ENCODE measurements at places on chromosomes 1 and 21. TPM values are rescaled to one million over a fixed set of nuclear protein-coding genes. Genes with fewer than 3 reads are reported as not detected.

TNFRSF1B gene
- total RNA-seq, result 142 TPM

- no peak overlapping the region for H3K27ac ChIP-seq
- no peaks in the 10 kb centered on the region for H3K4me1 ChIP-seq
- no peak overlapping the region for H3K4me3 ChIP-seq
- no peaks in the 10 kb centered on the region for H3K27me3 ChIP-seq
- DNase-seq, result no peak
Observed at GRCh38 chr21:23099185-23099584, 2101.0 kb downstream of the NCAM2 start.

DNA sequence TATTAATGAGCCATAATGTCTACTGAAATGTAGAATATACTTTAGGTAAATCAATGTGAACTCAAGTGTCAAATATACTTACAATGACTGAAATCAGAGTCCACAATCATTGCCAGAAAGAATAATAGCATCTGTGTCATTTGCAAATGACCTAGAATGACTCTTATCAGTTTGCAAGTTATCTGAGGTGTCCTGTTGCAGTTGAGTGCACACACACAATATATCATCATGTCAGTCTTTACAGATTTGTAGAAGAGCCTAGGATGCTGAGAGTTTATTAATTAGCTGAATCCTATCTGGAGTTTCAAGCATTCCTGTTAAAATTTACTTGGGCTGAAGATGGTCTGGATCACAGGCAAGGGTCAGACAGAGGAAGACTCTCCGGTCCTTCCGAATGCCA lies 324.0 kb upstream of the GREM2 start:
- H3K4me3 ChIP-seq, result no peak overlapping the region
- no peak overlapping the region for H3K27ac ChIP-seq
- peaks cover 1% of the 10 kb centered on the region for H3K27me3 ChIP-seq
- H3K4me1 ChIP-seq, result no peaks in the 10 kb centered on the region

DNA sequence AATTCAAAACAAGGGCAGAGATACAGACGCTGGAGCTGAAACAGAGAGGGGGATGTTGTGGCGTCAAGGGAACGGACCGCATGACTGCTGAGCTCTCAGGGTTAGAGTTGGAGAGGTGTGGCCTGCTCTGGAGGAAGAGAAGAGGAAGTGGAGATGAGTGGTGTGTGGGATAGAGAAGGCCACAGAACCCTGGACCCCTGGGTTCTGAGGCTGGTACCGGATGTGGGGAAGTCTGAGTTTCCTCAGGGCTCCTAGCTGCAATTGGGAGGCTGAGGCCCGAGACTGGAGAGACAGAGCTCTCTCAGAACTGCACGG lies 1.8 kb downstream of the BCAN start:
- no peak overlapping the region for H3K27ac ChIP-seq
- DNase-seq, result no peak
- peaks cover 12% of the 10 kb centered on the region for H3K4me1 ChIP-seq
- peaks cover 18% of the 10 kb centered on the region for H3K36me3 ChIP-seq
- H3K27me3 ChIP-seq, result peaks cover 22% of the 10 kb centered on the region
- peak overlapping the region; percentile 29 for H3K4me3 ChIP-seq

GJA4 gene
- 347 TPM for total RNA-seq

GRCh38 chr1:92486251-92487077 lies at the start of gene GFI1:
TSS of gene GFI1 (minus strand) at chr1:92486925. CDS start at chr1:92483487, 3,438 bp downstream.
- H3K36me3 ChIP-seq, result peaks cover 4% of the 10 kb centered on the region
- H3K27me3 ChIP-seq, result peaks cover 27% of the 10 kb centered on the region
- H3K4me3 ChIP-seq, result peak within 1 kb of the TSS; percentile 87
- peaks cover 21% of the 10 kb centered on the region for H3K4me1 ChIP-seq
- DNase-seq, result peak; percentile 55

DNA sequence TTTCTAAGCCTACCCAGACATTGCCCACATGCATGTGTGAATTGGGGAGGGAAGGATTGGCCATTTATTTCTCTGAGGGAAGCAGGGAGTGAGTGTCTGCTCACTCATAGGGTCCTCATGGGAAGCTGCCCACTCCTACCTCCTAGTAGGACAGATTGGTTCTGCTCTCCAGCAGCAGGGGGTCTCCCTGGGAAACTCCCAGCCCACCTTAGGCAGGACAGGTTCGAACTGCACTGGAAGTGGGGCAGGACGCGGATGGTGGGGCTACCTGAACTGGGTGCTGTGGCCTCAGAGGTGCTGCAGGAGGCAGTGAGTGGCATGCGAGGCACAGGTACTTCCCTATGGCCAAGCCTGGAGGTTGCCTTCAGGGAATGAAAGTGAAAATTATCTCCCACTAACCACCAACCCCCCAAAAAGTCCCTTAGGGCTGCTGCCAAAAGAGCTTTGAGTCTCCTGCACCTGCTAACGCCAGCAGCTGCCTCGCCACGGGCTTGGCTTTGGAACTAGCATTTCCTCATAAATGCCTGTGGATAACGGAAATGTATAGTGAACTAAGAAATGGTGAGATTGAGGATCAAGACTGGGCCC lies 157.0 kb upstream of the COA6 start:
- DNase-seq, result no peak
- peaks cover 5% of the 10 kb centered on the region for H3K27me3 ChIP-seq
- H3K27ac ChIP-seq, result no peak overlapping the region
- H3K4me1 ChIP-seq, result peaks cover 10% of the 10 kb centered on the region
- H3K4me3 ChIP-seq, result no peak overlapping the region

- no peak overlapping the region for H3K4me3 ChIP-seq
- peaks cover 1% of the 10 kb centered on the region for H3K27me3 ChIP-seq
Observed at GRCh38 chr1:172279939-172280636, 140.4 kb upstream of the C1orf105 start.

DNA sequence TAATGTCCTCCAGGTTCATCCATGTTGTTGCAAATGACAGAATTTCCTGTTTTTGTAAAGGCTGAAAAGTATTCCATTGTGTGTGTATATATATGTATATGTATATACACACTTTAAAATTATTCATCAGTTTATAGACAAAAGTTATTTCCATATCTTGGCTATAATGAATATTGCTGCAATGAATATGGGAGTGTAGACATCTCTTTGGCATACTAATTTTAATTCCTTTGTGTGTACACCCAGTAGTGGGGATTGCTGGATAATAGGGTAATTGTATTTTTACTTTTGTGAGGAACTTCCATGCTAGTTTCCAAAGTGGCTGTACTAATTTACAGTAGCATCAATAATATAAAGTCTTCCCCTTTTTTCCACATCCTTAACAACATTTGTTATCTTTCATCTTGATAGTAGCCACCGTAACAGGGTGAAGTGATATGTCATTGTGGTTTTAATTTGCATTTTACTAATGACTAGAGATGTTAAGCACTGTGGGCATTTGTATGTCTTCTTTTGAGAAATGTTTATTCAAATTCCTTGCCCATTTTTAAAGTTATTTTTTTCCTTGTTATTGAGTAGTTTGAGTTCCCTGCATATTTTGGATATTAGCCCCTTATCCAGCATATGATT lies 243.0 kb downstream of the PDE4B start:
- no peak overlapping the region for H3K27ac ChIP-seq
- peaks cover 2% of the 10 kb centered on the region for H3K27me3 ChIP-seq
- H3K4me1 ChIP-seq, result peaks cover 5% of the 10 kb centered on the region
- DNase-seq, result no peak

GRCh38 chr21:36966821-36967768 lies 626 bp upstream of the HLCS start:
- peak overlapping the region; percentile 85 for H3K4me3 ChIP-seq
- peaks cover 6% of the 10 kb centered on the region for H3K27me3 ChIP-seq
- H3K36me3 ChIP-seq, result peaks cover 7% of the 10 kb centered on the region
- H3K4me1 ChIP-seq, result peaks cover 35% of the 10 kb centered on the region

DNA sequence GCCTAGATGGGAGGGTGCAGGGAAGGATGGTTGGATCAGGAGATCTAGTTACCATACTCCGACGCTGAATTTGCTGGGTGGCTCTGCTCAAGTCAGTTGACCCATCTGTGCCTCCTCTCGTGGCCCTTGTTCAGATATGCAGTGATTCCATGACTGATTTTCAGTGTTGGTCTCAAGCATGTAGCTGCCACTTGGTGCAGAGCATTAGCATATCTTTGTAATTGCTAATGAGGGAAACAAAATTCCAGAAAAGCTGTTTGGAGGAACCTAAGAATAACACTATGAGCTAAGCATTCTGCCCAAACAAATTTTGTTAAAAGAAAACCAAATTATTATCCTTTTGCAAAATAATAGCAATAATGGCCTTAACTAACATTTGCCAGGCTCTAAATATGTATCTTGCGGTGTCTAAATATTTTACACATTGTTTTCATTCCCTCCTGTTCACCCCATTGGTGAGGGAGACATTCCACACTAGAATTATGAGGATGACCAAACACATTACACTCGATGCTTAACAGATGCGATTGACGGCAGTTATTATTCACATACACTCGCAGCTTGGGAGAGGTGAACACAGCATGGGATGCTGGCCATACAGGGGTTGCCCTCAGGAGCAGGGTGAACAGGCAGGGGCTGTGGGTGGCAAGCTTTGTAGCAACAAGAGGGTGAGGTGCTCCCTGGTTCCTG lies 69.1 kb downstream of the KCNJ15 start:
- no peak overlapping the region for H3K27ac ChIP-seq
- no peaks in the 10 kb centered on the region for H3K36me3 ChIP-seq
- no peak overlapping the region for H3K4me3 ChIP-seq
- no peaks in the 10 kb centered on the region for H3K27me3 ChIP-seq
- DNase-seq, result no peak

DNA sequence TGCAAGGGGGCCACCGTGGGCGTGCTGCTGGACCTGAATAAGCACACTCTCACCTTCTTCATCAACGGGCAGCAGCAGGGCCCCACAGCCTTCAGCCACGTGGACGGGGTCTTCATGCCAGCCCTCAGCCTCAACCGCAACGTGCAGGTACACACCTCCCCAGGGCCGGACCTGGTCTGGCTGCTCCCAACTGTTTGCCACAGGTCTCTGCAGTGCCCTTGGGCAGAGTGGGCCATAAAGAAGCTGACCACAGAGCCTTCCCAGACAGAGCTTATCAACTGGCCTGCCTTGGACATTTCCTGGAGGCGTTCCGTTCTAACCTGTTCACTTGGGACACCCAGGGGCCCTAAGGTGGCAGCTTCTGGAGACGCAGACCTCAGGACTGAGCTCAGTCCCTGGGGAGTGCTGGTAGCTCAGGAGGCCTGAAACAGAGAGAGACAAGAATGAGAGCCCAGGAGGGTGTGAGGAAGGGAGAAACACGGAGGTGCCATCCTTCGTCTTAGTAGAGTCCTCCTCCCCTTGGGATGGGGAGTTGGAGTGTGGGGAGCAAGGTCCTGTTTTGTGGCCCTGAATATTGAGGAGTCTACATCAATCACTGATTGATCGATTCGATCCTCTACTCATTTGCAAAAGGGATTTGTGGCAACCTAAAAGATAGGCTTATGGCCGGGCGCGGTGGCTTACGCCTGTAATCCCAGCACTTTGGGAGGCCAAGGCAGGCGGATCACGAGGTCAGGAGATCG lies 27.0 kb upstream of the GNPAT start:
- H3K36me3 ChIP-seq, result no peaks in the 10 kb centered on the region
- H3K4me1 ChIP-seq, result no peaks in the 10 kb centered on the region
- peaks cover 2% of the 10 kb centered on the region for H3K27me3 ChIP-seq
- H3K4me3 ChIP-seq, result no peak overlapping the region
- no peak for DNase-seq
- H3K27ac ChIP-seq, result no peak overlapping the region

GRCh38 chr1:232390590-232390989 lies 239.3 kb downstream of the SIPA1L2 start:
- H3K4me3 ChIP-seq, result no peak overlapping the region
- no peaks in the 10 kb centered on the region for H3K36me3 ChIP-seq

DNA sequence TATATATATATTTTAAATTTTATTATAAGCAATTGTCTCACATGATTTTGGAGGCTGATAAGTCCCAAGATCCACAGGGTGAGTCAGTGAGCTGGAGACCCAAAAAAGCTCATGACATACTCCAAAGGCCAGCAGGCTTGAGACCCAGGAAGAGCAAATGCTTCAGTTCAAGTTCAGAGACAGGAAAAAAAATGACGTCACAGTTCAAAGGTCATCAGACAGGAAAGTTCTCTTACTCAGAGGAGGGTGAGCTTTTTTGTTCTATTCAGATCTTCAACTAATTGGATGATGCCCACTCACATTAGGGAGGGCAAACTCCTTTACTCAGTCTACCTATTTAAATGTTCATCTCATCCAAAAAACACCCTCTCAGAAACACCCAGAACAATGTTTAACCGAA lies 18.2 kb downstream of the RXRG start:
- H3K27ac ChIP-seq, result no peak overlapping the region
- no peak overlapping the region for H3K4me3 ChIP-seq
- H3K27me3 ChIP-seq, result peaks cover 6% of the 10 kb centered on the region
- H3K4me1 ChIP-seq, result peaks cover 7% of the 10 kb centered on the region
- DNase-seq, result no peak

GRCh38 chr1:1435106-1435903 lies at the start of gene VWA1:
TSS of gene VWA1 (plus strand) at chr1:1435690. CDS start at chr1:1435749, 59 bp downstream.
- DNase-seq, result peak; percentile 75
- H3K27me3 ChIP-seq, result peaks cover 2% of the 10 kb centered on the region

- no peak for DNase-seq
- H3K36me3 ChIP-seq, result peaks cover 11% of the 10 kb centered on the region
- H3K4me3 ChIP-seq, result peak overlapping the region; percentile 100
- H3K27ac ChIP-seq, result peak overlapping the region; percentile 100
- H3K4me1 ChIP-seq, result peaks cover 13% of the 10 kb centered on the region
- H3K27me3 ChIP-seq, result no peaks in the 10 kb centered on the region
Observed at GRCh38 chr1:150321826-150322166, 463 bp downstream of the PRPF3 start.

DNA sequence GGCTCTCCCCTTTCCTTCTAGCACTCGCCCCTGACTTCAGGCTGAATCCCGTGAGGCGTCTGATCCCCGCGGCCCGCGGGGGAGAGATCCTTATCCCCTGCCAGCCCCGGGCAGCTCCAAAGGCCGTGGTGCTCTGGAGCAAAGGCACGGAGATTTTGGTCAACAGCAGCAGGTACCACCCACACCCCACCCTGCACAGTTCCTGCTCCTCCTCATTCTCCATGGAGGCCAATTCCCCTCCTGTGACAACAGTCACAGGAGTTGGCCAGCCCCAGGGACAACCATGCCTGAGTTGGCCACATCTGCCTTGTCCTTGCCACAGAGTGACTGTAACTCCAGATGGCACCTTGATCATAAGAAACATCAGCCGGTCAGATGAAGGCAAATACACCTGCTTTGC lies 20.0 kb downstream of the TMEM81 start:
- H3K27me3 ChIP-seq, result peaks cover 9% of the 10 kb centered on the region
- no peak overlapping the region for H3K27ac ChIP-seq
- no peak overlapping the region for H3K4me3 ChIP-seq

DNA sequence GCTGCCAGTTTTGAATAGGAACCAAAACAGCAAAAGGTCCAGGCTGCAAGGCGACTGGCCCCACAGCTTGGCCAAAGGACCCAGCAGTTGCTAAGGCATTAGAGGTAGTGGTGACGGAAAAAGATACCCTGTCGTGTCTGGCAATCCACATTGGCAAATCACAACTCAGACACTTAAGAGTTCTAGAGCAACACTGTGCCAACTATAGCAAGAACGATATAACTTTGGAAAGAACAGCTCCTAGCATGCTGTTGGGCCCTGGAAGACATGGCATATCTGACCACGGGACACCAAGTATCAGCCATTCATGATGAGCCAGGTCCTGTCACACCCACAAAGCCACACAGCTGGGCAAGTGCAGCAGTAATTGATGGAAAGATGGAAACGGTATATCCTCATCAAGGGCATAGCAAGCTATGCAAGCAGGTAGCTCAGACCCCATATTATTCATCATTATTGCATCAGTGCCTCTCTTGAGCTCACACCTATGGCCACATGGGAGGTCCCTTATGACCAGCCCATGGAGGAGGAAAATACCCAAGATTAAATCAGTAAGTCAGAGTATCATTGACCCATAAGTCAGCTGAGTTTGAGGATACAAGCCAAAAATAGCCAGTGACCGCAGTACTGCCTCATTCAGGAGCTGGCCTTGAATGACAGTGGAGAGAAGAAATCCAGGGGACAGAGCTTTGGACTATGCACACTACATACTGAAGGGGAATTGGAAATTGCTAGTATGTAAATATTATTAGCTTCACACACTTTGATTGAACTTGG lies 221.2 kb downstream of the SETD4 start:
- H3K36me3 ChIP-seq, result no peaks in the 10 kb centered on the region
- H3K4me1 ChIP-seq, result peaks cover 4% of the 10 kb centered on the region
- no peak overlapping the region for H3K4me3 ChIP-seq
- H3K27ac ChIP-seq, result no peak overlapping the region

Data from endothelial cell (in vitro differentiated cells).